ENCODE measurements at places on chromosomes 3 and 15. TPM values are rescaled to one million over a fixed set of nuclear protein-coding genes. Genes with fewer than 3 reads are reported as not detected.

- no peak for DNase-seq
- peaks cover 5% of the 10 kb centered on the region for H3K4me1 ChIP-seq
- no peaks in the 10 kb centered on the region for H3K36me3 ChIP-seq
- no peak overlapping the region for H3K4me3 ChIP-seq
- peaks cover 7% of the 10 kb centered on the region for H3K27me3 ChIP-seq
- no peak overlapping the region for H3K27ac ChIP-seq
Observed at GRCh38 chr3:127789990-127790881, 32.1 kb downstream of the MGLL start.

- DNase-seq: no peak
- H3K36me3 ChIP-seq: no peaks in the 10 kb centered on the region
- H3K4me3 ChIP-seq: no peak overlapping the region
Observed at GRCh38 chr3:34421762-34422161, 623.3 kb downstream of the PDCD6IP start.

DNA sequence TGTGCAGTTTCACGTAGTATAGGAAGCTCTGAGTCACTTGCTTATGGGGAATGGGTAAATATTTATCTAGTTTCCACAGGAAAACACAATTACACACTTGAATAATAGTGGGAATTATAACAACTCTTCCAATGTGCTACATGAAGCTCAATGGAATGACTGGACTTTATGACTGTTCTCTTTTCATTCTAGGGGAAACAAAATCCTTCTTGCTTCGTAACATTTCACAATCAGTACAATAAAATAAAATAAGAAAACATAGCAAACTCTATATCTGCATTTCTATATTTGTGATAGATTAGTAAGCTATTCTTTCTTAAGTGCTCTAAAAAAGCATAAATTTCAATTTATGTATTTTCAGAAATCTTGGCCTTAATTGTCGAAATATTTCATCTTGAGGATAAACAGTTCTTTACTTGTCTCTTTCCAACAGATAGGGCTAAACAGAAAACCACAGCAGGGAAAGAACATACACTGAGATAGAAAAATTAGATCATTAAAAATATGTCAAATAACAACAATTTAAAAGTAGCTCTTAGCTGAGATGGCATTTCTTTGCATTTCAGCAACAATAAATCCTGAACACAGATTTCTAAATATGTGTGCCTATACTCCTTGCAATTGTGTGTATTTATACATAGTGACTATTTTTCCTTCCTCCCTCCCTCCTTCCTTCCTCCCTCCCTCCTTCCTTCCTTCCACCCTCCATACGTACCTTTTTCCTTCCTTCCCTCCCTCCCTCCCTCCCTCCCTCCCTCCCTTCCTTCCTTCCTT lies 395.5 kb upstream of the KCNMB2 start:
- H3K4me1 ChIP-seq: no peaks in the 10 kb centered on the region
- H3K27me3 ChIP-seq: no peaks in the 10 kb centered on the region
- DNase-seq: no peak
- no peak overlapping the region for H3K27ac ChIP-seq
- no peak overlapping the region for H3K4me3 ChIP-seq

- H3K4me3 ChIP-seq: no peak overlapping the region
- no peak overlapping the region for H3K27ac ChIP-seq
- H3K36me3 ChIP-seq: no peaks in the 10 kb centered on the region
- H3K4me1 ChIP-seq: peaks cover 13% of the 10 kb centered on the region
- no peak for DNase-seq
Observed at GRCh38 chr15:73932381-73933191, 6.3 kb downstream of the LOXL1 start.

DNA sequence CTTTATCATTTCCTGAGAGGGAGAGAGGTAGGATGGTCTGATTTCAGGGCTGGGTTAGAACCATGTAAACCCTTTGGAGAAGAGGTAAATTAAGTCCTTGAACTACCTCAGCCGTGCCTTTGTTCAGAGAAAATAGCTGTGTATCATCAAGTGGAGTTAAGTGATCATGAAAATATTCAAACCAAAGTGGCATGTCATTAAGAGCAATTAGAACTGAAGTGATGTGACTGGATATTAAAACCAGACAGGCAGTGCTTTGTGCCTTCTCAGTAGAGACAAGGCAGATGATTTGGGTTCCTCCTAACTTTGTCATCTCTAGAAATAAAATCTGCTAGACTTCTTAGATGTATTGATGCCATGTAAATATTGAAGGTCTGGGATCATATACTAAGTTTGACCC lies 171.5 kb downstream of the IL5RA start:
- no peak overlapping the region for H3K27ac ChIP-seq
- no peaks in the 10 kb centered on the region for H3K36me3 ChIP-seq
- no peak for DNase-seq

GRCh38 chr3:142973217-142974009 lies 9.9 kb upstream of the PAQR9 start:
- no peaks in the 10 kb centered on the region for H3K4me1 ChIP-seq
- H3K36me3 ChIP-seq: no peaks in the 10 kb centered on the region
- H3K4me3 ChIP-seq: no peak overlapping the region
- H3K27ac ChIP-seq: no peak overlapping the region
- DNase-seq: no peak
- peaks cover 16% of the 10 kb centered on the region for H3K27me3 ChIP-seq

DNA sequence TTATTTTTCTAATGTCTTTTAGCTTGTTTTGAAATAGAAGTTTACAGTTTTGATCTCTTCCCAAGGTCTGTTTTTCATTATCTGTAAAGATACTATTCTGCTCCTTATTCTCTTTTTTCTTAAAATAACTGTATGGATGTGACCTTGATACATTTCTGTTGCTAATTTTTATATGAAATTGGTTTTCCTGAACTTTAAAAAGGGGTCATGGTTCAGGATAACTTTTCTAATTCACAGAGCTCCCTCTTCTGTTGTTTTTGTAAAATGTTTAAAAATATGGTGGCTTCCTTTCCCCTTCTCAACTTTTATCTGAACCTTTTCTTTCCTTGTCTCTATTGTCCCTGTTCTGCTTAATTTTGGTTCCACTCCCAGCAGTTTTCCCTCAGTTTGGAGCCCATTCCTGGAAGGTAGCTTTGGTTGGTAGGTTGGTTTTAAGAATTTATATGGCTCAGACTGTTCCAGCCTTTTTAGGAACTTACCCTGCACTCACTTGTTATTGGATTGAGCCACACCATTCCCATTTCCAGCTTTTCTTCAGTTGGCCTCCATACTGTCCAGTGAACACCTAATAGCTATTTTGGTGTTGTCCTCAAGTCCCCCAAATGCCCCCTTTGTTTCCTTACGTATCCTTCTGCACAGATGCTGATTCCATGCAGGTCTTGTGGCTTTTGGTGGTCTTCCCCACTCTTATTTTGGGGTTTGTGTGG lies 70.3 kb downstream of the SLMAP start:
- H3K36me3 ChIP-seq: peaks cover 3% of the 10 kb centered on the region
- no peak for DNase-seq
- H3K27me3 ChIP-seq: no peaks in the 10 kb centered on the region

DNA sequence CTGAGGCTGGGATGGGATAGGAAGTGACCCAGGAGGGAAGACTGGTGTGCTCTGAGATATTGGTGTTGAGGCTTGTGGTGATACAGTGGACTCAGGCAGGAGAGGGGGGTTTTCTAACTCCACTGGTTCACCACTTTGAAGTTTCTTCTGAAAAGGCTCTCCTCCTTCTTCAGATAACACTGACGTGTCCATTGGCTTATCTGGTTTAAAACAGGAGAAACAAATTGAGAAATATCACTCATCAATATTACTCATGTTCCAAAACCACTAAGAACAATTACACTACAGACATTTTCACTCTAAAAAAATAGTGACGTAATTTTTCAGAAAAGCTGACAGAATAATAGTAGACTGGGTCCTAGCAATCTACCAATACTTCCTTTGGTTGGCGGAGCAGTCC lies 23.1 kb downstream of the TP53BP1 start:
- no peak overlapping the region for H3K4me3 ChIP-seq
- H3K4me1 ChIP-seq: no peaks in the 10 kb centered on the region
- no peak for DNase-seq
- H3K27ac ChIP-seq: no peak overlapping the region
- H3K27me3 ChIP-seq: no peaks in the 10 kb centered on the region
- H3K36me3 ChIP-seq: peaks cover 8% of the 10 kb centered on the region

GRCh38 chr3:190831225-190831624 lies 31.3 kb downstream of the GMNC start:
- no peak overlapping the region for H3K4me3 ChIP-seq
- H3K27ac ChIP-seq: no peak overlapping the region
- no peaks in the 10 kb centered on the region for H3K27me3 ChIP-seq

DNA sequence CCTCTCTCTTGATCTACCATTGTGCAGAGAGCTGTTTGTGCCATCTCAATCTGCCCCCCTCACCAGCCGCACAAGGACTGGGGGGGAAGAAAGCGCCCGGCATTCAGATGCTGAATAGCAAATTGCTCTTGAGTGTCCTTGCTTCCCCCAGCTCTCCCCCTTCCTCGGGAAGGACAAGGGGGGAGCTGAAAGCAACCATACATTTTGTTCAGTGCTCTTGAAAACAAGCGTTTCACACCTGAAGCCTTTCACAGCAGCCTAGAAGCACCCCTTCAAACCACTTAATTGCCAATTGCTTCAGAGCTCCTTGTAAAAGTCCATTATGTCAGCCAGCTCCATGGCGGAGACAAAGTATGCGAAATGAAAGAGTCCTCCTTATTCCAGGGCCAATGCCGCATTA lies 540.1 kb downstream of the NR2F2 start:
- H3K4me3 ChIP-seq: no peak overlapping the region
- DNase-seq: no peak
- no peaks in the 10 kb centered on the region for H3K4me1 ChIP-seq
- no peak overlapping the region for H3K27ac ChIP-seq

GRCh38 chr3:53261712-53262111 lies 5.9 kb upstream of the TKT start:
- DNase-seq: no peak
- no peaks in the 10 kb centered on the region for H3K36me3 ChIP-seq
- no peaks in the 10 kb centered on the region for H3K4me1 ChIP-seq
- no peak overlapping the region for H3K27ac ChIP-seq
- H3K4me3 ChIP-seq: no peak overlapping the region

DNA sequence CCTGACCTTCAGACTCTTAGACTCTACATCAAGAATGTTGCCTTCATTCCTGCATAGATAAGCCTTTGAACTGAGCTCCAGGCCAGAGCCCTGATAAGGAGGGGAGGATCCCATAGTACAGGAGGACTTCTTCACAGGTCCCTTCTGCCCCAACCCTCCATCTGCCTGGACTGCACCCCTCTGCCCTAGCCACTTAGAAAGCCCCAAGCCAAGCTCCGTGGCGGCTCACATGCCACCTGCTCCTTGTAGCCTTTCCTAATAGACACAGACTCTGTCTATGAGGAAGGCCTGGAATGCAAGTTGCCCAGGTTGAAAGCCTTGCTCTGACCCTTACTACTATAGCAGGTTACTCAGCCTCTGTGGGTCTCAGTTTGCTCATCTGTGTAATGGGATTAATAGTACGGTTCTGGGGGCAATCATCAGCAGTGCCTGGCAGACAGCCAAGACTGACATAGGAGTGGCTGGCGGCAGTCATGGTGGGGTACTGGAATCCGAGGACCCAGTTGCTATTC lies 11.6 kb downstream of the PCSK6 start:
- H3K27ac ChIP-seq: no peak overlapping the region
- DNase-seq: no peak
- H3K4me3 ChIP-seq: no peak overlapping the region
- peaks cover 7% of the 10 kb centered on the region for H3K27me3 ChIP-seq
- no peaks in the 10 kb centered on the region for H3K36me3 ChIP-seq

GRCh38 chr3:72196377-72196929 lies 411.5 kb upstream of the PROK2 start:
- H3K36me3 ChIP-seq: peaks cover 7% of the 10 kb centered on the region
- H3K27ac ChIP-seq: no peak overlapping the region
- H3K27me3 ChIP-seq: peaks cover under 1% of the 10 kb centered on the region
- no peak for DNase-seq

DNA sequence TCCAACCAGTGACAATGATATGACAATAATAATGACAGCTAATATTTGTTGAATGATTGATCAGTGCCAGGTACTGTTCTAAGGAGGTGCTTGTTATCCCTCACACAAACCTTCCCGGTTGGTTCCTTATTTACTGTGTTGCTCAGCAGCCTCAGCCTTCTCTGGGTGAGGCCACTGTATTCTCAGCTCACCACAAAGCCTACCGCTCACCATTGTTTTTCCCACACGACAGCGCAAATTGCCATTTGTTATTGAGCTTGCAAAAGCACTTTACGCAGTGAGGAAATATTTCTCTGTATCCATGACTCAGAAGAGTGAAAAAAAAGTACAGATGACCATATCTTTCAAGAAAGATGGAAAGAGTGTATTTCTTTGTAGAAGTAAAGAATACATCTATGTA lies 49.5 kb upstream of the PDZRN3 start:
- H3K4me1 ChIP-seq: no peaks in the 10 kb centered on the region
- no peaks in the 10 kb centered on the region for H3K36me3 ChIP-seq
- no peak overlapping the region for H3K27ac ChIP-seq
- DNase-seq: no peak
- H3K4me3 ChIP-seq: no peak overlapping the region
- no peaks in the 10 kb centered on the region for H3K27me3 ChIP-seq

DNA sequence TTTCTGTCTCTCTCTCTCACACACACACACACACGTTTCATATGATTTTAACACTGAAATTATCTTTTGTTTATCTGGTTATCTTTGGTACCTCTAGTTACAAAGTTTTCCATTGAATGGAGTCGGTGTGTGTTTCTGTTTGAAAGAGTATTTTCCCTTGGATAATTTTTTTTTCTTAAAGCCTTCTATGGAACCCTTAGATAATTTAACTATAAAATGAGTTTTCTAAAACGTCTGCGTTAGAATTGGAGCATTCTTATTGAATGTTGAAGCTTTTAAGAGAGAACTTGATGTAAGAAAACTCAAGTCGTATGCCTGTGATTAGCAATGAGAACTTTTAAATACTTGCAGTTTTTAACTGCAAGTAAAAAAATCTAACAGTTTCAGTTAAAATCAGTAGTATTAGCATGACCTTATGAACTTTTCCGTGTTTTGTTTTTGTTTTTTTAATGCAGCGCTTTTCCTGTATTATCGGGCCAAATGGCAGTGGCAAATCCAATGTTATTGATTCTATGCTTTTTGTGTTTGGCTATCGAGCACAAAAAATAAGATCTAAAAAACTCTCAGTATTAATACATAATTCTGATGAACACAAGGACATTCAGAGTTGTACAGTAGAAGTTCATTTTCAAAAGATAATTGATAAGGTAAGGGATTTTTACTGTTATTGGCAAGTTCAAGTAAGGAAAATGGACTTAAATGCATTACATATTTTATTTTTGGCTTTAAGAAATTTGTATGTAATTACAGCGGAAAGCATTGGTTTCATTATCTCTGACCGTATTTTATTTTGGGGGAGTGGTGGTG lies 3.0 kb downstream of the SMC4 start:
- peak overlapping the region; percentile 77 for H3K4me3 ChIP-seq
- peaks cover 43% of the 10 kb centered on the region for H3K36me3 ChIP-seq
- no peak for DNase-seq
- H3K4me1 ChIP-seq: peaks cover 32% of the 10 kb centered on the region
- H3K27me3 ChIP-seq: peaks cover 28% of the 10 kb centered on the region

- no peak overlapping the region for H3K27ac ChIP-seq
- no peak for DNase-seq
- H3K27me3 ChIP-seq: no peaks in the 10 kb centered on the region
- H3K4me3 ChIP-seq: no peak overlapping the region
- peaks cover 7% of the 10 kb centered on the region for H3K4me1 ChIP-seq
- H3K36me3 ChIP-seq: no peaks in the 10 kb centered on the region
Observed at GRCh38 chr15:57734860-57735259, 28.3 kb downstream of the POLR2M start.

Gene IQCF5
- total RNA-seq: not detected

Gene SKOR1
- total RNA-seq: 0.30 TPM

Gene HTR3C
- not detected for total RNA-seq

Gene USF3
- total RNA-seq: 13.6 TPM

Gene RBP2
- total RNA-seq: not detected

Gene MAN2A2
- total RNA-seq: 69.1 TPM

Gene GRM7
- not detected for total RNA-seq

Gene BCL2A1
- total RNA-seq: 91.4 TPM

Gene CORO2B
- not detected for total RNA-seq

Gene MUC4
- total RNA-seq: 0.08 TPM

Gene DOCK3
- total RNA-seq: 2.1 TPM

Measured in activated naive CD8-positive, alpha-beta T cell treated with anti-CD3 and anti-CD28 coated beads for 36 hours (primary cell).